ENCODE measurements at places on chromosomes 12 and 14. TPM values are rescaled to one million over a fixed set of nuclear protein-coding genes. Genes with fewer than 3 reads are reported as not detected.

DNA sequence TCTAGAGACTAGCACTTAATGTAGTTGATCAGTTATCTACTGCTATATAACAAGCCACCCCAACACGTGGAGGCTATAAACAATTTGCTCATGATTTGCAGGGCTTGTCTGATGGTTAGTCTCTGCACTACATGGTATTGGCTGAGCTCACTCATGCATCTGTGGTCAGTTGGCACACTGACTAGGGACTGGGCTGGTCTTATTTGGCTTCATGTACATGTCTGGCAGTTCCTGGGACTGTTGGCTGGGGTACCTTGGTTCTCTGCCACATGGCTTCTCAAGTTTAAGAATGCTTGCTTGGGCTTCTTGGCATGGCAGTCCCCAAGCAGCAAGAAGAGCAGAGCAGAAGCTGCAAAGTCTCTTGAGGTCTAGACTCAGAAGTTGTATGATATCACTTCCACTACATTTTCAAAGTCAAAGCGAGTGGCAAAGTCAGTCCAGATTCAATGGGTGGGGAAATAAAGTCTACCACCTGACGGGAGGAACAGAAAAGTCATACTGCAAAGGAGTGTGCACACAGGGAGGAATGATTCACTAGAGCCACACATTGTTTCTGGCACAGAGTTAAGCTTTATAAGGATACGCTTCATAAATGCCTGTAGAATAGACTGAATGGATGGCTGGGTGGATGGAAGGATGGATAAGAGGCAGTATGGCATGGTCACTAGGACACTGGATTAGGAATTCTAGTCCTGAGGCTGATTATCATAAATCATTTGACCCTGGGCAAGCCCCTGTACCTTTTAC lies 44.8 kb upstream of the PTHLH start:
- DNase-seq: no peak

GRCh38 chr14:50085570-50086320 lies 30.6 kb downstream of the VCPKMT start:
- DNase-seq: peak; percentile 91

GRCh38 chr14:72613975-72614319 lies 280.0 kb downstream of the DPF3 start:
- no peak for DNase-seq

- DNase-seq: no peak
Measured at GRCh38 chr14:83863042-83863774, 1666.7 kb upstream of the FLRT2 start.

DNA sequence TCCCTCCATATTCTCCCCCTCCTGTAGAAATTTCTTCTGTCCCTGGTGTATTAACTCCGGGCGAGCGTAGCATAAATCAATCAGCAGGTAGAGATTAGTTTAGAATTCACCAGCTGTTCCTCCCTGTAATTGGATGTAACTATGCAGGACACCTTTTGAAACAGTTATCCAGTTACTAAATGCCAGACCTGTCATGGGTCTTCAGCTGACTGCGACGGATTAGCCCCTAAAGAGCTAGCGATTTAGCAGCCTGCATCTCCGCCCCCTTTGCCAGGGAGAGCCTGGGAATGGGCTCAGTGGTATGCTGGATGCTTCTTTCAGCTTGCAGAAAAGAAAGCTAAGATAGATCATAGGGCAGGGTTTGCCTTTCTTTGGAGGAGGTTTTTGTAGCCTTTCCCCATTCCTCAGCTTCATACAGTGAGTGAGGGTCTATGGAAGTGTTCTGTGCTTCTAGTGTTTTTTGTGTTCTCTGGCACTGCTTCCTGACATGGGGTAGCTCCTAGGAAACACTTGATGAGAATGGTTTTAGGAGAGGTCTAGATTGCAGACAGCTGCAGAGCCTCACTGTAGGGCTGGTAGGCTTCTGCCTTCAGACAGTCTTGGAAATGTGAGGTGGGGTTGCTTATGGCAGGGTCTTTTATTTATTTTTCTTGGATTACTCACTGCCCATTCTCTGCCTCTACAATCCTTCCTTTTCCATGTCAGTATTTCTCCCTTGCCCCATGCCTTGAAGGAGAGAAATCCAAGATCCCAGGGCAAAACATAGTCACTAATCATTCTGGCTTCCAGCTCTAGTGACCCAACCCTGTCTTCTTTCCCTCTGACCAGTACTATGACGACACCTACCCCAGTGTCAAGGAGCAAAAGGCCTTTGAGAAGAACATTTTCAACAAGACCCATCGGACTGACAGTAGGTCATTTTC lies 16.7 kb downstream of the COPZ1 start:
- DNase-seq: no peak

GRCh38 chr12:70049596-70050360 lies 193.5 kb upstream of the CNOT2 start:
- DNase-seq: peak; percentile 42

GRCh38 chr14:74380172-74380571 lies 31.9 kb downstream of the VRTN start:
- no peak for DNase-seq

The RAD9B gene
- 1.7 TPM for total RNA-seq

The SCNN1A gene
- total RNA-seq: 0.20 TPM

The COPS7A gene
- total RNA-seq: 28.3 TPM

The LMBR1L gene
- 187 TPM for total RNA-seq

The TSPAN19 gene
- total RNA-seq: not detected

- no peak for DNase-seq
Measured at GRCh38 chr12:57385586-57385985, 45.3 kb downstream of the R3HDM2 start.

DNA sequence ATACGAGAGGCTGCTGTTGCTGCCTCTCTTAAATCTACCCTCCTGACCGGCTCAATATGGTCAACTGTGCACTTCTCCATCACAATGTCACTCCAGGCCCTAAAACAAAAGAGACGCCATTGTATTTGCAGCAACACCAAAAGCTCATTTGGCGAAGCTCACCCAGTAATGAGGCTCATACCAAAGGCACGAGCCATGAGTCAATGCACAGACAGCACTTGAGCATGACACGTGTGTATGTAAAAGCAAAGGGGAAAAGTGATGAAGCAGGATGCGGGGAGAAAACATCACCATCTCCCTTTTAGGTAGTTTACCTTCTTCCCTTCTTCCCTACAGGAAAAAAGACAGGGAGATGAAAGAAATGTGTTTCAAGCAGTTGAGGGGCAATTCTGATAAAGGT lies 150.3 kb downstream of the FOXN3 start:
- no peak for DNase-seq

The PTPRO gene
- total RNA-seq: 17.8 TPM

- DNase-seq: peak; percentile 8
Measured at GRCh38 chr14:56004786-56005185, 113.4 kb upstream of the PELI2 start.

- DNase-seq: no peak
Measured at GRCh38 chr14:104582662-104583061, 3.1 kb downstream of the C14orf180 start.

GRCh38 chr12:130838951-130839769 lies at the start of gene STX2:
TSS of gene STX2 (minus strand) at chr12:130839250. CDS start at chr12:130839099, 151 bp downstream.
- peak; percentile 91 for DNase-seq

The METTL25 gene
- total RNA-seq: 27.7 TPM

DNA sequence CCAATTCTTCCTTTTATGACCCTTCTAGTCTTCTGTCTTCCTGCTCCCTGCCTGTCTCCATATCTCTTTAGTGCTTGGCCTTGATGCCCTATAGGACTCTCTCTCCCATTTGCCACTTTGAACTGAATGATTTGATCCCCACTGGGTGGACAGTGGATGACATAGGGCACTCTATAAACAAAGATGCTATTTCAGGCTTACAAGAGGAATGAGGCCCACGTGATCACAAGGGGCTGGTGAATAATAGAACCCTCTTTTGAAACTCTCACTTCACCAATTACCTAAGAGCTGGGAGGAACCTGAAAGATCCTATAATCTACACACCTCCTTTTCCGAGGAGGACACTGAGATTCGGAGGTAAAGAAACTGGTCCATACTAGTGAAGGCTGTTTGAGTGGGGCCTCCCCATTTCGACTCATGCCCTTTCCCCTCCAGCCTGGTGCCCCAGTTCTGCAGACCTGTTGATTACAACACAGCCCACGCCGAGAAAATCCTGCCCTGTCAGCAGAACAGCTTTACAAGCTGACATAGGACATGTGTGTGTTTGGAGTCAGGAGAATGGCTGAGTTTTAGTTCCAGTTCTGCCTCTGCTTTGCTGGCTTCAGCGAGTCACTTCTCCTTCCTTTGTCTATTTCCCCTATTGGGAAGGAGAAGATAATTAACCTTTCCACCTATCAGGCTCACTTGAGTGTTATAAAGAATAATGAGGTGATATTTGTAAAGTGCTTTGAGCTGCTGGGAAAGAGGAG lies 400.3 kb downstream of the ZFP36L1 start:
- DNase-seq: peak; percentile 36

GRCh38 chr12:5094551-5094950 lies 50.9 kb downstream of the KCNA5 start:
- no peak for DNase-seq

DNA sequence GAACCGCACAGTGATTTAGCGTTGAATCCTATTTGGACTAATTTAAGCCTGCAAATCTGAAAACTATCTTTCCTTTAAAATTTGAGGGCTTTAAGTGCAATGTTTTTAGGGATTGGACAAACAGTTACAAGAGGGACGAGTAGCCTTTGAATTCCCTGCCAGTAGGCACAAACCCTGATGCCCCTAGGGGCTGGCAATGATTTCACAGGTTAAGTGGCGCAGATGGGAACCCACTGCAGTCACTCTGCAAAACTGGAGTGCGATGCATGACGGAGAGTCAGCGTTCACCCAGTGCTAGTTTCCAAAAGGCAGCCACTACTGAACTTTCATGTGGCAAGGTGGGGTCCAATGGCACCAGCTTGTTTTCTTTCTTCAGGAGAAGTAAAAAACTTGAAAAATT lies 99.4 kb upstream of the FRMD6 start:
- no peak for DNase-seq
